ENCODE measurements at places on chromosomes 5 and 9. TPM values are rescaled to one million over a fixed set of nuclear protein-coding genes. Genes with fewer than 3 reads are reported as not detected.

- peak; percentile 67 for DNase-seq
These were observed 22.7 kb upstream of the LECT2 start for GRCh38 chr5:135977375-135977928.

- no peak for DNase-seq
These were observed 229.0 kb downstream of the TSSK1B start for GRCh38 chr5:113205807-113206206.

DNA sequence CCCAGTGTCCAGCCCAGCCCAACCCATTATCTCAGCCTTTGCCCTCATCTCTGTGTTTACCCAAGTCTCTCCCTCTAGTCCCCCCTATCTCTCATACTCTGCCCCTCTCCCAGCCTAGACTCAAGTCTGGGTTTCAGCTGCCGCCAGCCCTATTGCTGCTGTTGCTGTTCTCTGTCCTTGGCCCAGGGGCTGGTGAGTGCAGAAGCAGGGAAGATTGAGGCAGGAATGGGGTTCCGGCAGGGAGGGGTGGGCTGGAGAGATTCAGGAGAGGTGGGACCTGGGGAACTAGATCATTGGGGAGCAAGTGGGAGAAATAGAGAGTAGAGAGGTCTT is 702 bp downstream of the TMEM8B start:
- no peak for DNase-seq

UNC13B gene
- 20.8 TPM for polyA plus RNA-seq

C8G gene
- 2.1 TPM for polyA plus RNA-seq
